AG08396 (cell line): ENCODE measurements at places on chromosomes 11 and 22.
A peak's percentile ranks its signal among the peaks of the same experiment; 100 is the strongest.

DNA sequence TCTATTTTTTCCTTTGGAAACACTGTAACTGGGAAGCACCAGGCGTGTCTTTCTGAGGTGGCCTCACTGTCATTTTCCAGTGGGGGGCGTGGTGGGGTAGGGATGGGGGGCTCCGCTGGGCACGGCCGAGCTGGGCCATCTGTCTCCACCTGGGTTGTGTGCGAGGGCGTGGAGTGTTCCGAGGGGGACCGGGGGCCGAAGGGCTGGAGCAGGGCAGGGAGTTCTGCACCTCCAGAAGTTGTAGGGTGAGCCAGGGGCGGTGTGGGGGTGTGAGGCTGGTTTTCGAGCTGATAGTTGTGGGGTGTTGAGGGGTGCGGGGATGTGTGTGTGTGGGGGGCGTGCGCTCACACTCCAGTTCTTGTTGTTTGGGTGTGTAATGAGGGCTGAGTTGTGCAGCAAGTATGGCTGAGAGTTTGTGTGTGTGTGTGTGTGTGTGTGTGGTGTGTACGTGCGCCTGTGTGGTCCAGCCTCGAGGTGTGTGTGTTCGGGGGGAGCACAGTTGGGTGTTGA lies 10.8 kb downstream of the YPEL4 start:
- peak; percentile 15 for DNase-seq

DNA sequence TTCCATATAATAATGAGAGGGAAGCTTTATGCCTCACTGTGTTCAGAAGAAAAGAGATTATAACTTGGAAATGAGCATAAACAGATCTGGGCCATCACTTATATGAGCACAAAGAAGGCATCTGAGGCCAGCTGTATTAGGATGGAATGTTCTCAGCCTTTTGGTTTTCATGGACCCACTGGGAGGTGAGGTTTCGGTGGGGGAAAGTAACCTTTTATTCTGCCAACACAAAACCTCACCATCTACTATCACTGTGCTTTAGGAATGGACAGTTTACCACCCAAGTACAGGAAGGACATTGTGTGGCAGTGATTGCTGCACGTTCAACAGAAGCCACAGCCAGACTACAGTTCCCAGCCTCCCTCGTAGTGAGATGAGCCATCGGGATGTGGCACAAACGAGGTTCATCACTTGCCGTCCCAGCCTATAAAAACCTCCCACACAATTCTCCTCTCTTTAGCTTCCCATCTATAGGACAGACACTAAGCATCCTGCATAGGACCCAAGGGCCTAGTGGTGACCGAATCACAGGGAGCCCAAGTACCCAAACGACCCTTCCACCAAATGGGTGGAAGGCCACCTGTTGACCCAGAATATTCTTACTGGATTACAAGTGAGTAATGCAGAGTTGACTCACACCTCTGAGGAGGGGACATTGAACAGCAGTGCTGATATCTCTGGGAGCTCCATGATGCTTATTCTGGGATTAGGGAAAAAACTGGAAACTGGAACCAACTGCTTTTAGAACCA lies 121.5 kb upstream of the RAG2 start:
- DNase-seq = no peak

DNA sequence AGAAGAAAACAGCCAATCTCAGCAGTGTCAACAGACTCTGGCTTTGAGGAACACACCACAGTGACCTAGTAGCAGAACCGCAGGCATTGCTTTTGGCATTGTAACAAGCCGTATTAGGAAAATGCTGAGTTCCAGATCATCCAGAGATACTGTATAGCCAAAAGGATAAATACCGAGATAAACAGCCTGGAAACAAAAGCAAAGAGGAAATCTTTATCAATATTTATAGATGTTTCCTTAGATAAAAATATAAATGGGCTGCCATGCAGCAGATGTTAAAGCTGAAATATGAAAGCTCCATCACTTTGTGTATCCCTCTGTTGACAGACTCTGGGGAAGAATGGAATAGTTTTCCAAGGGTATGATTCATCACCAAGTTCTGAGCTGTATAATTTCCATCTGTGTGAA lies 98.9 kb upstream of the TP53AIP1 start:
- DNase-seq = peak; percentile 7

DNA sequence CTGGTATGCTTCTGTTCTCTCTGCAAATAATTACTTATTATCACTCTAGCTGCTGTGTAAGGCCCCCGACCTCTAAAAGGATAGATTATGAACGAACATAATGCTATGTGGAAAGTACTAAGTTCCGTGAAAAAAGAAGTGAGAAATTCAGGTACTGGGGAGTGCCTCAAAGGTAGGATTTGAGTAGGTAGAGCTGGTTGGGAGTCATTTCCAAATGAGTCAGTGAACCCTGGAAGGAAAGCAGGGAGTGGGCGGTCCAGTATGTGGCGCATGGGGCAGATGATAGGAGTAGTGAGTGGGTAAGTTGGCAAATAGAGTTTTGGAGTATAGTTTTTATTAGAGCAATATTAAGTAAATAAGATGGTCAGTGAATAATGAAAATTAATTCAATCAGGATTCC lies 2.4 kb downstream of the ZC3H12C start:
- DNase-seq = no peak

DNA sequence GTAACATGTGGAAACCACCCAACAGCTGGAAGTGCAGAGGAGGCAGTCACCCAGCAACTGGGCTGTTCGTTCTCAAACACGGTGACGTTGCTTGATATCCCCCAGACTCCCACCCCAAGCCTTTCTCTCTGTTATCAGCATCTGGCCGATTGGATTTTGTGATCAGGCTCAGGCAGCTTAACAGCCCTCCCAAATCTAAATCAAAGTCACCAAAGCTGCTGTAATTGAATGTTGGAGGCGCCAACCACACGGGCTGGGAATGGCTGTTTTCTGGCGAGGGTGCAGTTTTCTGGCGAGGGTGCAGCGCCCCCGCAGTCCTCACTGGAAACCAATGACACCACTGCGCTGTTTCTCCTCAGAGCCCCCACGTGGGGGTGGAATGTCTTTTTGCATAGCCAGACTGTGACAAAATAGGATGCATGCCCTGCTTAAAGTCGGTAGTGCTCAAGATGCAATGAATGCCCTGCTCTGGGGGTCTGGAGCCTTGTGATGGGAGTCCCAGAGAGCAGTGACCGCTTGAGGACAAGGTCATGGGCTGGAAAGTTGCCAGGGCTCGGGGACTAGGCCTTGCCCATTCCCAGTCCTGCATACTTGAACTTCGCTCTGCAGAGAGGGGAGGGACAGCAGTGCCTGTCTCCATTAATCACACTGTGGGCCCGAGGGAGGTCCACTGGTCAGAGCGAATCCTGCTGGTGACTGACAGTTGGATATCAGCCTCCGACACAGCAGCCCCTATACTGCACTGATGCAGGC lies 105.3 kb downstream of the MORC2 start:
- DNase-seq = peak; percentile 47

GRCh38 chr11:118537409-118537980 lies 6.5 kb downstream of the TMEM25 start:
- no peak for DNase-seq

GRCh38 chr11:11668274-11668673 lies 46.5 kb upstream of the GALNT18 start:
- DNase-seq = no peak

DNA sequence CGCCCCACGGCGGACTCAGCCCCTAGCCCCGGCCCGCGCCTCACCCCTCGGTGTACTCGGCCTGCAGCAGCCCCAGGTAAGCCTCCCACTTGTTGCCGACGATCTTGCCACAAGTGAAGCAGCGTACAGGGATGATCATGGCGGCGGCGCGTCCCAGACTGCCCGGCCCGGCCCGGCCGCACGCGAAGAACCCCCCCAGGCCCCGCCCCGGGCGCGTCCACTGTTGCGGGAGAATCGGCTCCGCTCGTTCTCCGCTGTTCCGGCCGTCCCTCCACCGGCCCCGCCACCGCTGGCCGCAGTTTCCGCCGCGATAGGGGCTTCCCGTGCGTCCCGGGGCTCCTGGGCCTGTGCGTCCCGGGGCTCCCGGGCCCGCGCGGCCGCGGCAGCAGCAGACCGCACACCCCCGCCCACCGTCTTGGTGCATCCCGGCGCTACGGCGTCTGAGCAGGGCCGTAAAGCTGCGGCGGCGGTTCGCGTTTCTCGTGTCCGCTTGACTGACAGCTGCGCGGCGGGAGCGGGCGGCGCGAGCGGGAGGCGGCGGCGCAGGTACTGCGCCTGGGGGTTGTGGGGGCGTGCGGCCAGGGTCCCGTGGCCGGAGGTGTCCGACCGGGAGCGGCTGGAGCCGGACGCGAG lies at the start of the genes POLR2L and TSPAN4:
Gene POLR2L, minus strand, starts transcription at position 160 of the 633 bp plus-strand sequence. Its CDS starts 21 bp downstream, at position 139.
Gene TSPAN4, plus strand, starts transcription at position 483 of the 633 bp plus-strand sequence. CDS start 7,453 bp downstream, outside the sequence.
- peak; percentile 92 for DNase-seq

- DNase-seq = no peak
Measured at GRCh38 chr11:16262645-16262955, 93.7 kb downstream of the SOX6 start.

DNA sequence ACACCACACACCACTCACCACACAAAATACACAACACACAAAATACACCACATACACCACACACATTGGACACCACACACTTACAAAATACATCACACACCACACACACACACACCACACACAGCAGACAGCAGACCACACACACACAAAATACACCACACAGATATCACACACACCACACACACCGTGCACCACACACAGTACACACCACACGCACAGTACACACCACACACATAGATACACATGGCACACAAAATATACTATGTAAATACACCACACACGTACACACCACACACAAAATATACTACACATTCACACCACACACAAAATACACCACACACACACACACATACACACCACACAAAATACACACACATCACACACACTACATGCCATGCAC lies 1243.5 kb downstream of the BRD1 start:
- no peak for DNase-seq

DNA sequence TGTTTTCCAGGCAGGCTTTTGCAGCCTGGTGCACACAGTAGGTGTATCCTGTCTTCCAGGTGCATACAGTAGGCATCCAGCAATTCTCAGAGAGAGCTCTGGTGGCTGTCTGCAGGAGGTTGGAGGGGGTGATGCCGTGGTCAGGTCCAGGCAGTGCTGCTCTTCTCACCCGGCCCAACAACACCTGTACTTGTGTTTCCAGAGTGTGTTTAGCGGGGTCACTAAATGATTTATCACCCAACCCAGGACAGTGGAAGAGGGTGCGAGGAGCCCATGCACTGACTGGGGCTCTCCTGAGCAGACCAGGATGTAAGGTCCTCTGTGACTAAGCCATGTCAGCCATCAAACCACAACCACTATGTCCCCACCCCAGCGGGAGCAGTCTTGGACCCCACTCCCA lies 18.6 kb upstream of the FGF3 start:
- no peak for DNase-seq
